Liver (tissue), 10 donors: ENCODE measurements at places on chromosomes 16 and 17.

- no peak for DNase-seq
Observed at GRCh38 chr17:79220713-79221291, 146.2 kb downstream of the ENGASE start.

GRCh38 chr17:82859431-82860403, 19.9 kb upstream of the ZNF750 start:
- no peak for DNase-seq

DNA sequence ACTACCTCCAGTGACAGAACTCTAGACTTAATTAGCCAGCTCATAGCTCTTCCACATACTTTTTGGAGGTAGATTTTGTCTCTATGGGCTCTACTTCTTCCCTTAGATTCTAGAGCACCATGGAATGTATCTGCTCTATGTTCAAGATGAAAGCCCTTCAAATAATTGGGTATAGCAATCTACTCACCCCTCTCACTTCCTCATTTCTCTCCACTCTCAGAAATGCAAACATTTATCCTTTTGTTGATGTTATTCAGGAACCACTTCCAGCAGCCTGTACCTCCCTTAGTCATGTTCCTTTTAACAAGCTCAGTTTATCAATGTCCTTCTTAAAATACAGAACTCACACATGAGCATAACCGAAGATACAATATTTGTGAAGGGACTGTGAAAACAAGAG, 78.5 kb downstream of the GRIN2A start:
- no peak for DNase-seq

DNA sequence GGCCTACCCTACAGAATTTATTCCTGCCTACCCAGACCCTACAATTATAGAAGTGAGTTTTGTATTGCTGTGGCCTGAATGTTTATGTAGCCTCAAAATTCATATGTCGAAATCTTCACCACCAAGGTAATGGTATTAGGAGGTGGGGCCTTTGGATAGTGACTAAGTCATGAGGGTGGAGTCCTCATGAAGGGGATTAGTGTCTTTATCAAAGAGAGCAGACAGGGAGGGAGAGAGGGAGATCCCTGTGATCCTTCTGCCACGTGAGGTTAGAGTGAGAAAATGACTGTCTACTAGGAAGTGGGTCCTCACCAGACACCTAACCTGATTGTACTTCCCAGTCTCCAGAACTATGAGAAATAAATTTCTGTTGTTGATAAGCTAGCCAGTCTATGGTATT, 981 bp upstream of the DUXB start:
- DNase-seq: no peak

GRCh38 chr17:42463976-42464400, 5.3 kb downstream of the ATP6V0A1 start:
- no peak for DNase-seq

- no peak for DNase-seq
Observed at GRCh38 chr16:86324320-86324719, 186.0 kb upstream of the FOXF1 start.

DNA sequence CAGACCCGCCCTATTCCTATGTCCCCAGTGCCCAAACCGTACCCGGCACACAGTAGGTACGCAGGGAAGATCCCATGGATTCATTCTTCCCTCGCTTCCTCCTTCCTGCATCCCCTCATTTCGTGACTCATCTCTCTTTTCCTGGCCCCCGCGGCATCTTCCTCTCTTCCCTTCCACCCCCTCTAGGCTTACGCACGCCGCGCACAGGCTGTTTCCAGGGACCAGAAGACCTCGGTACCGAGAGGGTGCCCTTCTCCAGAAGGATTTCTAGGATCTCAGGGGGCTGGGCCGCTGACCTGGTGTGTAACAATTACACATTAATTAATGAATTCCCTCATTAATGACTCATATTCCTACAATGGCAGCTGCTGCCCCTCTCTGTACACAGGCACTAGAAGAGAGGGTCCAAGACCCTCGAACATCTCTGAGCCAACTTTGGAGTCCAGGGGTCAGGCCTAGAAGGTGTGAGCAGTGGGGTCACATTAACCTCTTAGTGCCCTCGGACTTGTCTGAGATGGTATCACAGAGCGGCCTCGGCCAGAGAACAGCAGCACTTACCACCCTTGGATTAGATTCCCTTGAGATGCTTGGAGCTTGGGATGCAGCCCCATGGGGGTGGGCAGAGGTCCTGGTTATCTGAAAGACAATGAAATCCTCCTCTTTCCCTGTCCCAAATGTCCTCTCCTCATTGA, 16.8 kb upstream of the PLLP start:
- no peak for DNase-seq

GRCh38 chr17:40322358-40323315, 13.7 kb downstream of the RARA start:
- DNase-seq: no peak

DNA sequence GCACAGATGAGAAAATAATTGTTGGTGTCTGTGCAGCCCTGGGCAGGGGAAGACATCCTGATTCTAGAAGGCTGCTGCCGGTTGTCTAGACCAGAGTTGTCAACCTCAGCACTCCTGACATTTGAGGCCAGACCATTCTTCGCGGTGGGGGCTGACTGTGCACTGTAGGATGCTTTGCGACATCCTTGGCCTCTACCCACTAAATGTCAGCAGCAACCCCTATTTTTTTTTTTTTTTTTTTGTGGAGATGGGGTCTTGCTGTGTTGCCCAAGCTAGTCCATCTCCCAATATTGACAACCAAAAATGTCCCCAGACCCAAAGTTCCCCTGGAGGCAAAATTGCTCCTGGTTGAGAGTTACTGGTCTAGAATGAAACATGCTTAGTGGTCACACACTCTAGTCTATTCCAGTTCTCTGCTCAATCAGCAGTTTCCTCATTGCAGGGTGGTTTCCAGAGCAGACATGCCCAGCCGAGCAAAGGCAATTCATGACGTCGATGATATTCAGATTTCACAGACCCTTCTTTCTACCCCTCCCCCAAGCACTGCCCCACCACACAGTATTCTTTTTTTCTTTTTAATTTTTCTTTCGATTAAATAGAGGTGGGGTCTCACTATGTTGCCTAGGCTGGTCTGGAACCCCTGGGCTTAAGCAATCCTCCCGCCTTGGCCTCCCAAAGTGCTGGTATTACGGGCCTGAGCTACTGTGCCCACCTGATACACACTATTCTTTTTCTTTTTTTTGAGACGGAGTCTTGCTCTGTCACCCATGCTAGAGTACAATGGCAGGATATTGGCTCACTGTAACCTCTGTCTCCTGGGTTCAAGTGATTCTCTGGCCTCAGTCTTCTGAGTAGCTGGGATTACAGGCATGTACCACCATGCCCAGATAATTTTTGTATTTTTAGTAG, 9.0 kb downstream of the C17orf99 start:
- DNase-seq: no peak

GRCh38 chr16:66678337-66678736, 18.2 kb downstream of the CMTM4 start:
- DNase-seq: no peak

GRCh38 chr17:19016297-19016696, 11.7 kb upstream of the FAM83G start:
- no peak for DNase-seq

DNA sequence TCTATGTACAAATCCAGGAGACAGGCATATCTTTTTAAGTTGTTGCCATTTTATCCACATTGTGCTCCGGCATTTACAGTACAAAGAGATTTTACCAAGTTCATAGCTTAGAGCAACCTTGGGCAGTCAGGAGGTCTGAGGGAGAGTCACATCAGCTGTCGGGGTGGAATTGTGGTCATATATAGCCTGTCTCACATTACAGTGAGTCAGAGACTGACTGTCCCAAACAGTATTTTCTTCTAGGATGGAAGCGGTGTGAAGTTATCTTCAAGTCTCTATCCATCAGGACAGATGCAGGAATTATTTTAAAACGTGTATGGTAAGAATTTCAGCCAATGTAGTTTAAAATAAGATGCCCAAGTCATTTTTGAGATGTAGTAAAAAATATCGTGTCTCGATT, 53.0 kb downstream of the GPRC5B start:
- DNase-seq: no peak

DNA sequence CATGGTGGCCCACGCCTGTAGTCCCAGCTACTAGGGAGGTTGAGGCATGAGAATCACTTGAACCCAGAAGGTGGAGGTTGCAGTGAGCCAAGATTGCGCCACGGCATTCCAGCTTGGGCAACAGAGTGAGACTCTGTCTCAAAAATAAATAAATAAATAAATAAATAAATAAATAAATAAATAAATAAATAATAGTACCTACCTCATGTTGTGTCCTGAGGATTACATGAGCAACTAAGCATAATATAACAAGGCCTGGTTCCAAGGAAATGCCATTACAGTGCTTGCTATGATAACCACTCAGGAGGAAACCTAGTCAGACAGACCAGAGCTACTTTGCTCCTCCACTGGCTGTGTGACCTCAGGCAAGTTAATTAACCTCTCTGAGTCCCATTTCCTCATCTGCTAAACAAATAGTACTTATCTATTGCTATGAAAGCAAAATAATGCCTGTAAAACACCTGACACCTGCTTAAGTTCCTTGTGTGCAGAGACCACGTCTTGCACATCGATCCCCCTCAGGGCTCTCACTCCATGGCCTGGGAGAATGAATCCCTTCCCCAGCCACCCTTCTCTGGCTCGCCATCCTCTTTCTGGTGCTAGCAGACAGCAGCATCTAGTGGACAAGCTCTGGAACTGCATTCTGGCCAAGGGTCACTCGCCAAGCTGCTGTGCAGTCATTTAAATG, 7.5 kb downstream of the EPOP start:
- peak; percentile 57 for DNase-seq

GRCh38 chr17:50289991-50290702, 15.9 kb downstream of the TMEM92 start:
- no peak for DNase-seq

DNA sequence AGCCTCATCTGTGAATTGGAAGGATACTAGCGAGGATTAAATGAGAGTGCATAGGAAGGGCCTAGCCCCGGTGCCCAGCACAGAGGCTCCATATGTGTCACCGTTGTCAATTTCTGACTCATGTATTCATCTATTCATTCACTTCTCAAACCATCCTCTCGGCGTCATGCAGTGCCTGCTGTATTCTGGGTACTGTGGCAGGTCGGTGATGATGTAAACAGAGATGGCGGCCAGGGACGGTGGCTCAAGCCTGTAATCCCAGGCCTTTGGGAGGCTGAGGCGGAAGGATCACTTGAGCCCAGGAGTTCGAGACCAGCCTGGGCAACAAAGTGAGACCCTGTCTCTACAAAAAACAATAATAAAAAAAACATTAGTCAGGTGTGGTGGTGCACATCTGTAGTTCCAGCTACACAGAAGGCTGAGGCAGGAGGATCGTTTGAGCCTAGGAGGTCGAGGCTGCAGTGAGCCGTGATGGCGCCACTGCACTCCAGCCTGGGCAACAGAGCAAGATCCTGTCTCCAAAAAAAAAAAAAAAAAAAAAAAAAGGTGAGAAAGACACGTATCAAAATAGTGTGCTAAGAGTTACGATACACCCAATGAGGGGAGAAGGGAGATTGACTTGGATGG, 4.3 kb upstream of the PPP1R1B start:
- no peak for DNase-seq

GRCh38 chr17:72516772-72517399, 396.1 kb downstream of the SOX9 start:
- DNase-seq: no peak

GRCh38 chr16:56399047-56399446, 26.3 kb downstream of the AMFR start:
- DNase-seq: no peak

- DNase-seq: no peak
Observed at GRCh38 chr16:87686697-87687096, 79.1 kb downstream of the KLHDC4 start.
